ENCODE measurements at places on chromosomes 12 and 14.

DNA sequence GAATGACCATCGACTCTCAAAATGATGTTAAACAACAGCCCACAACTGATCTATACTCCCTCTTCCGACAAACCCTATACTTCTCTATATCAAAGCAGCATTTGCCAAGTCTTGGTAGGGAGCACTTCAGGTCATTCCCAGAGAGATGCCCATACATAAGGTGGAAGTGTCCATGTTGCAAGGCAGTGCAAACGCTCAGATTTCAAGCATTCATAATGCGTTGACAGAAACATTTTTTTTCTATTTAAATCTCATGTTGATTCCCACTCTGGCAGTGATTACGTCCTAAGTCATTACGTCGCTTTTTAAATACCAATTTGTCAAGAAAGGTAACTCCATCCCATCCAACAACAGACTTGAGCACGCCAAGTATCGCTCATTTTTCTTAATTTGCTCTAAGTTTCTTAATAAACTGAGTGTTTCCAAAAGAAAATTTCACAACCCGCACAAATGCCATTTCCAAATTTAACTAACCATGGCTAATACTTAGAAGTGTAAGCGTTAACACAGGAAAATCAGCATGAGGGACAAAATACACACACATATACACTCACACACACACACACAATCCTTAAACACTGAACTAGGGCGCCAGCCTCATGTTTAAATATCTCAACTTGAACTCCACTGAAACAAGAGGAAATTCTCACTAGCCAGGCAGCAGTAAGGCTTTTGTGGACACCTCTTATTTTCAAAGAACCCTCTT is 1.1 kb downstream of the GXYLT1 start:
- no peak for DNase-seq

GRCh38 chr14:100320157-100320856 is 2.8 kb upstream of the SLC25A47 start:
- DNase-seq: no peak

DNA sequence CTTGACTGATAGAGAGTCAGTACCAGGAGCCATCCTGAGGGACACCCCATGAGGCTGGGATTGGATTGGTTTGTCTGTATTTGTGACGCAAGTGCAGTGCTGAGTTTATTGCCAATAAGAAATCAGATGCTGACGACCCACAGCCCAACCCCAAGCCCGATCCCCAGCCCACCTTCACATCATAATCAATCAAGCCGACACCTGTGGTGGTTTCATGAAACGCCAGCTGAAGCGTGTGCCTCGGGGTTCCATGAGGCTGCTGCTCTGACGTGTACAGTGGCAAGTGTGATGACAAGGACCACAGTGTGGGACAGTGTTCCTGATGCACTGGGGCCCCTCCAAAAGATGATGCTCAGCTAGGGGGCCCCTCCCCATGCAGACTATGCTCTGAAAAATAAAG is 62.1 kb upstream of the C14orf180 start:
- no peak for DNase-seq

DNA sequence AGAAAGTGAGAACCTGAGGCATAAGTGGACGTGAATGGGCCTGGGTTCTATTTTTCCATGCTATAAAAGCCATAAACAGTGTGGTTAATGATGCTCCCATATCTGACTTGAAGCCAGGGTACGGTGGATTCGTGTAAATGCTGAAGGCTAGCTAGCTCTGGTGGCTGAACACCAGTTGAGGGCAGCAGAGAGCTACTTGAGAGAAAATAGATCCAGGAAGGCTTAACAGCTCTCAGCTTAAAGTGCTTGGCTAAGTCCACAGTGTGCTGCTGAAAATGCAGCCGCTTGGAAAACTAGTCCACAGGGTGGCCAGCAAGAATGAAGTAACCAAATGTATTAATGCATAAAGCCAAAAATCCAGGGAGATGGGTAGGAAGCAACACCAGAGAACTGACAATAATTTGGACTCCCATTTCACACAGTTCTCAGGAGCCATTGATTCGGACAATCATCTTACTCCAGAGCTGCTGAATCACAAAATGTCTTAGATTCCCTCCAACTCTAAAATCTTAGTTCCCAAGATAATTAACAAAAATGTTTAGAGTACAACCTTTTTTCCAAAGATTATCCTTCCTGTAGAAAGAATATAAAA is 15.0 kb upstream of the FOXG1 start:
- DNase-seq: peak; percentile 27

- no peak for DNase-seq
Measured at GRCh38 chr12:96247563-96247962, 53.4 kb downstream of the ELK3 start.

GRCh38 chr12:33575346-33575745 is 135.7 kb upstream of the SYT10 start:
- no peak for DNase-seq

- peak; percentile 72 for DNase-seq
Measured at GRCh38 chr12:120639771-120640721, at the start of gene CABP1. Gene CABP1, plus strand, starts transcription at chr12:120640626. Its CDS starts 60 bp downstream, at chr12:120640686.

DNA sequence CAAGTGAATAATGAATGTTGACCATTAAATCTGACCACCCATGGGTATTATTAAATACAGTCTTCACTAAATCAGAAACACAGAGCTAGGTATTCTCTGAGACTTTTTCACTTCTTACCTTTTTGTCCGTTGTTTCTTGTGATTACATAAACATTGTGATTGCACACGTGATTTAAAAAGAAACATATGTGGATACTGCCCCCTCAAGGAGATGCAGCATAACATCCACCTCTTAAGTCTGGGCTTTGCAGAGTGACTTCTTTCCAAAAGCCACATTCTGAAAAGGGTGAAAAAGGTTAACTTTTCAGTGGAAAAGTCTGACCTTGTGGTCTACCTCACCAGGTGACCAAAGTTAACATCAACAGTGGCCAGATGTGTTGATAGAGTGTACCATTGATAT is 185.5 kb upstream of the FAR2 start:
- DNase-seq: no peak

GRCh38 chr12:1857086-1857485 is 36.7 kb downstream of the LRTM2 start:
- DNase-seq: no peak

DNA sequence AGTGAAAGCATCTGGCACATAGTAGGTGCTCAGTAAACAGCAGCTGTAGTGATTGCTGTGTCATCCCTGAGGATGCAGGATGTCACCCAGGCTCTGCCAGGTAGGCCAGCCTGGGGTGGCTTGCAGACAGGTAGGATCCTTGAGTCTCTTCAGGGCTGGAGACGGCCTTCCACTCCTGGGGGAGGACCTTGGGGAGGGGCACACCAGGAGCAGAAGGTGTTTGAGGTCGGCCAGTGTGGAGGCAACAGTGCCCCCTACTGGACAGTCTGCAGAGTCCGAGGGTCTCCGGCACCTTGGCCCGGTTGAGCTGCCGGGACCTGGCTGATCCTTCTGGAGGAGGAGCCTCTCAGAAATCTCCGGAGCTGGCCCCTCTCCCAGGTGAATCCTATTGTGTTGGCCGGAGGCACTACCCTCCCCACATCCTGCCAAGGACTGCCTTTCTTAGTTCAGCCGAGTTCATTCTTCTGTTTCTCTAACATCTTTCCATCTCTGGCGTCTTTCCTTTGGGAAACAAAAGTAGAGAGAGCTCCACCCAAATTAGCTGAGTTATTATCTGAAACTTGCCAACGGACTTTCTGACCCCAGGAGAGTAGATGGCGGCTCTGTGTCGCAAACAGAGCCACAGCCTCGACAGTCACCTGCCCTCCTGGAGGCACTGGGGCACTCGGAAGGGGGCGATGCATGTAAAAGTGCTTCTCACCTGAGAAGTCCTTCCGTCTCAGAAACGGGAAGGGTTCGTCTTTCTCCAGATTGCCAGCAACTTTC is 41.8 kb upstream of the CLMN start:
- DNase-seq: peak; percentile 50

GRCh38 chr12:12718381-12718759 is 1.2 kb downstream of the CDKN1B start:
- DNase-seq: peak; percentile 38

GRCh38 chr14:92874962-92875661 is 47.8 kb upstream of the CHGA start:
- DNase-seq: no peak

GRCh38 chr14:28603606-28604005 is 163.0 kb upstream of the FOXG1 start:
- no peak for DNase-seq

DNA sequence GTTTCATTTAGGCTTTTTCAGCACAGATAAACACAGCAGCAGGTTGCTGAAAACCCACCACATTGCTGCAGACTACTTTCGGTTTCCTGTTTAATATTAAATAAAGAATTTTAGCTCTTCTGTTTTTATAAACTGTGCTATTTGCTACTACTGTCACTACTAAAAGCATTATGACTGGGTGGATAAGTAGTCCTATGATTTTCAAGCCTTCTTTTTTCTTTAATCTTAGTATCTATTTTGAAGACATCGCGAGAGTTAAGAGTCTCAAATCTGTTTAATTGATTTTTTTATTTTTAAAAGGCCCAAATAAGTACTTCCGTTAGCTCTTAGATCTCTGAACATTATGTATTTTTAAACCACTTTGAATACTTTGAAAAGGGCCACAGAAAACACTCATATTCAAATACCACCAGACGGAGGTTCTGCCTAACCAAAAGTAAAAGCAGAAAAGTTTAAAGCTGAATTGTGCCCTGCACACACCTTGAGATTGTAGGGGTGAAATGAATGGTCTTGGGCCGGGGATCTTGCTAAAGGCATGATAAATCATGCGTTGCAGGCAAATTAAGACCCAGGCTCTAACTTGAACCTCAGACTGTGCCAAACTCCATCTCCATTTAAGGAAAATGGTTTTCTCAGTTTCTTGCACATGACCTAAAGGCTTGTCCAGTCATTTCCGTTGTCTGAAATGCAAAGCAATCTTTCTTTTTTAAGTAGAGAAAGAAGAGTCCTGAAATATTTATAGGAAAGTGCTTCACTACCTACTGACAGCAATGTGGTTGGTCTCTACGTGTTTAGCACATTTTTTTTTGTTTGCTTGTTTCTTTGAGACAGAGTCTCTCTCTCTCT is 13.6 kb upstream of the FOXN3 start:
- DNase-seq: peak; percentile 61

DNA sequence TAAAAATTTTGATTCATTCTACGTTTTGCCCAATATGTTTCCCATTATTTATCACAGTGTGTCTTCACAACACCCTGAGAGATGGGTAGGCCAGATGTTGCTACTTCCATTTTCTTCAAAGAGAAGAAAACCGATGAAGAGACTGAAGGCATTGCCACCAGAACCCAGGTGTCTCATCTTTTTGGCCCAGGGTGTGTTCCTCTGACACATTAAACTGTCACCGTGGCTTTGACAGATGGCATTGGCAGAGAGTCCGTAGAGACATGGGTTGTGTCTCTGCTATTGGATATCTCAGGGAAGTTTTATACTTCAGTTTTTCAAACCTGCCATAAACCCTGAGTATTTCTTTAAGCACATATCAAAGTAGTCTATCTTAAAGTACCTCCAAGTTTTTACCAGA is 11.3 kb upstream of the NUDT4 start:
- no peak for DNase-seq

DNA sequence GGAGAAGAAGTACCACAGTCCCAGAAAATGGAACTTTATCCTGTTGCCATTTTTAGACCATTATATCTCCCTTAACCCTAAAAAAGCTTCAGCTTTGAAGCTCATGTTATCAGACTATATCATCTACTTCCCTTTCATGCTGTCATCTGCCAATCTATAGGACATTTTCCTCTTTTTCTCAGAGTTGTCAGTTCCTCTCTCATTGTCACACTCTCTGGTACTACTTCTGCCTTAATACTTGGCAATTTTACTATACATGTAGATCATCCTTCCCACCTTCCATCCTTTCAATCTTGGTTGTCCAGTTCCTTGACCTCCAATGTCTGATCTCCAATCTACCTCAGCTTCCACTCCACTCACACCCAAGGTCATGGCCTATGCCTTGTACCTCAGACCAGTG is 57.4 kb downstream of the SLC15A5 start:
- no peak for DNase-seq
